Right kidney (tissue), 9 donors: ENCODE measurements at places on chromosomes 5 and 9.

GRCh38 chr5:112886975-112887374, 25.9 kb downstream of the SRP19 start:
- DNase-seq = no peak

GRCh38 chr9:29211580-29212396, 1638.5 kb upstream of the C9orf72 start:
- DNase-seq = peak; percentile 77

DNA sequence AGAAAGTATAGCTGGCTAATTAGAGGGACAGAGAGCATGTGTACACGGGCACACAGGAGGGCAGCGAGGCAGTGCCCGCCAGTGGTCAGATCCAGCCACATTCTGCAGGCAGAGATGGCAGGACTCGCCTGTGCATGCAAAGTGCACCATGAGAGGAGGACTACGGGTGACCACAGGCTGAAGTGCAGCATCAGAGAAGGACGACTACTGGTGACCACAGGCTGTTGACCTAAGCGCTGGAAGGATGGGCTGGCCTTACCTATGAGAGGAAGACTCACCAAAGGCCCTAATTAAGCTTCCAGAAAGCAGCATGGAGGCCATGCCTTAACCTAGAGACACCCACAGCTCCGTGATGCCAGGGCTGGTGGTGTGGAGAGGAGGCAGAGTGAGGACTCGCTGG, 54.2 kb upstream of the SLC25A51 start:
- DNase-seq = no peak

DNA sequence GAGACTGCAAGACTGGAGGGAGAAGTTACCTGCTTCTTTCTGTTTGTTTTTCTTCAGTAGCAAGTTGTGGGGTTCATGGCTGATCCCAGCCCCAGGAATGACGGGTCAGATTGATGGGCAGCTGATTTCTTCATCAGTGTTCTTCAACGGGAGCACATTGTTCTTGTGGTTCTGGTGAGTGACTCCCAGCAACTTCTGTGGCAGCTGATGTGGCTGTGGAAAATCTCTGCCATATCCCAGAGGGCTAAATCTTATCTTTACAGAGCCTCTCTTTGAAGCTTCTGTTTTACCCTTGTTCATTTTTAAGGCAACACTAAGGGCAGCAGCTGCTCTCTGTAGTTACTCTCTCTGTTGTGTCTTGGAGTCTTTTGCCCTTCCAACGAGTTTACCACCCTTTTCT, 710.3 kb downstream of the PRELID2 start:
- DNase-seq = no peak

- no peak for DNase-seq
Observed at GRCh38 chr5:89300426-89300970, 417.5 kb upstream of the MEF2C start.

- no peak for DNase-seq
Observed at GRCh38 chr5:19977099-19977498, 10.9 kb downstream of the CDH18 start.

GRCh38 chr5:50663636-50664035, 2.8 kb upstream of the PARP8 start:
- no peak for DNase-seq

GRCh38 chr5:91312698-91313097, 70.4 kb downstream of the ARRDC3 start:
- no peak for DNase-seq

DNA sequence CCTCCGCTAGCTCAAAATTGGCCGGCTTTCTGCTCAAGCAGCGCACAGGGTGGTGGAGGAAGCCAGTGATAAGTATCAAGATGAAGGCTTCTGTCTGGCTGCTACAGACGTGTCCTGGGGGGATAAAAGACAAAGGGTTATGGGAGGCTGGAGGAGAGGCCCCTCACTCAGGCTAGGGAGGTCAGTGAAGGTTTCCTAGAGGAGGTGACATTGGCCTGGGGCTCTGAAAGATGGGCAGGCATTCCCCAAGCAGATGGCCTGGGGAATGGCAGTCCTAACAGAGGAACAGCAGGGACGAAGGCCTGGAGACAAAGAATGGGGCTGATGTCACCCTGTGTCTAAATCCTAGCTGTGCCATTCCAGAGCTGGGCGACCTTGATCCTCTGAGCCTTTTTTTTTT, 32.3 kb downstream of the OLFML2A start:
- no peak for DNase-seq

GRCh38 chr5:124631874-124632550, 114.4 kb downstream of the ZNF608 start:
- DNase-seq = no peak

- no peak for DNase-seq
Observed at GRCh38 chr5:60504342-60504741, 195.6 kb downstream of the DEPDC1B start.

- no peak for DNase-seq
Observed at GRCh38 chr5:98942847-98943246, 14.0 kb upstream of the CHD1 start.

DNA sequence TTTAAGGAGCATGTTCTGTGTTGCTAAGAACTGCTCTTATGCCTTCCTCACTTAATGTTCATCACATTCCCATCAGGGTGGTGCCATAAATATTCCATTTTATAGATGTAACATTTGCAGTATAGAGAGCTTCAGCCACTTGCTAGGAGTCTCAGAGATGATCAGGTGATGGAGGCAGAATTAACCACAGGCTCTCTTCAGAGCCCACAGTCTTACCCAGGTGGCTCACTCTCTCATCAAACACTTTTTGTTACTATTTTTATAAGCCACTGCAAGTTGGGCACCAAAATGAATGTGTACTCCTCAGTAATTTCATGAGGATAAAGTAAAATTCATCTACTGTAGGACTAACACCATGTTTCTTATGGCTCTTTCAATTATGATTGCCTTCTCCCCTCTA, 491.5 kb upstream of the DAP start:
- no peak for DNase-seq

GRCh38 chr5:160938532-160938931, 86.5 kb upstream of the ATP10B start:
- DNase-seq = no peak

DNA sequence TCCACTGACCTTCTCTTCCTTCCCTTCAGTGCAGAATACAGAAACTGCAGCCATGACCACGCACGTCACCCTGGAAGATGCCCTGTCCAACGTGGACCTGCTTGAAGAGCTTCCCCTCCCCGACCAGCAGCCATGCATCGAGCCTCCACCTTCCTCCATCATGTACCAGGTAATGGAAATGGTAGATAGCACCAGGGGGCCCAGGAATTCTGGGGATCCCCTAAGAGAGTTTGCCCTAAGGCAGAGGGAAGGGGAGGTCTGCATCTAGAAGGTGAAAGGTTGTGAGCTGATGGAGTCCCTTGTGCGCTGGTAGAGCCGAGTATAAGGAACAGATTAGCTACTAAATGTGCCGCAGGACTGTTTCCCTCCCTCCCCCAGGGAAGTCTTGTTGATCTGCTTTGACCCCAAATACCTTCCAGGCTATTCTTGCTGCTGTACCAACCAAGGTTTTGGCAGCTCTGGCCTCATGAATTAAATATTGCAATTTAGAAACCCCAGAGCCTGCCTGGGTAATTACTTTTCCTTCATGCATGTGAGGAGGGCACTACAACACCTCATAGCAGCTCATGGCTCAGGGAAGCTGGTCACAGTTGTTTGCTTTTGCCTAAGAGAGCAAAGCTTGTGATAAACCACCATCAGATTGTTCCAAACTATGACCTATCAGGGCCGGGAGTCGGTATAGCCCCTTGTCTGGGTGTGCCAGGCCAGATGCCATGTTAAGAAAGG, 19.6 kb downstream of the CYFIP2 start:
- no peak for DNase-seq

DNA sequence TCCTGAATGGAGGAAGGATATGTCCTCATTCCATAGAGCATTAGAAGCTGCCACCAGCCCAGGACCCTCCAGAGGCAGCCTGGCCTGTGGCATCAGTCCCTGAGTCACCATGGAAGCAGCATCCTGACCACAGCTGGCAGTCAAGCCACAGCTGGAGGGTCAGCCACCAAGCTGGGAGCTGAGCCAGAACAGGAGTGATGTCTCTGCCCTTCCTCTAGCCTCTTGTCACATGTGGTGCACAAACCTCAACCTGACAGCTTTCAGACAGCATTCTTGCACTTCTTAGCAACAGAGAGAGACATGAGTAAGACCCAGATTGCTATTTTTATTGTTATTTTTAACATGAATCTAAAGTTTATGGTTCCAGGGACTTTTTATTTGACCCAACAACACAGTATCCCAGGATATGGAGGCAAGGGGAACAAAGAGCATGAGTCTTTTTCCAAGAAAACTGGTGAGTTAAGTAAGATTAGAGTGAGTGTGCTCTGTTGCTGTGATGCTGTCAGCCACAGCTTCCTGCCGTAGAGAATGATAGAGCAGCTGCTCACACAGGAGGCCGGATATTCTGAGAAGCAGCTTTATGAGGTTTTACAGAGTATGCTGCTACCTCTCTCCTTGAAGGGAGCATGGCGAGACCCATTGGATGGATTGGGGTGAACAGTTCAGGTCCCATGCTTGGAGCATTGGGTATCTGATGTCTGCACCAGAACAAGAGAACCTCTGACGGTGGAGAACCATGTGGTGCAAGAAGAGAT, 13.0 kb upstream of the CYFIP2 start:
- peak; percentile 10 for DNase-seq

DNA sequence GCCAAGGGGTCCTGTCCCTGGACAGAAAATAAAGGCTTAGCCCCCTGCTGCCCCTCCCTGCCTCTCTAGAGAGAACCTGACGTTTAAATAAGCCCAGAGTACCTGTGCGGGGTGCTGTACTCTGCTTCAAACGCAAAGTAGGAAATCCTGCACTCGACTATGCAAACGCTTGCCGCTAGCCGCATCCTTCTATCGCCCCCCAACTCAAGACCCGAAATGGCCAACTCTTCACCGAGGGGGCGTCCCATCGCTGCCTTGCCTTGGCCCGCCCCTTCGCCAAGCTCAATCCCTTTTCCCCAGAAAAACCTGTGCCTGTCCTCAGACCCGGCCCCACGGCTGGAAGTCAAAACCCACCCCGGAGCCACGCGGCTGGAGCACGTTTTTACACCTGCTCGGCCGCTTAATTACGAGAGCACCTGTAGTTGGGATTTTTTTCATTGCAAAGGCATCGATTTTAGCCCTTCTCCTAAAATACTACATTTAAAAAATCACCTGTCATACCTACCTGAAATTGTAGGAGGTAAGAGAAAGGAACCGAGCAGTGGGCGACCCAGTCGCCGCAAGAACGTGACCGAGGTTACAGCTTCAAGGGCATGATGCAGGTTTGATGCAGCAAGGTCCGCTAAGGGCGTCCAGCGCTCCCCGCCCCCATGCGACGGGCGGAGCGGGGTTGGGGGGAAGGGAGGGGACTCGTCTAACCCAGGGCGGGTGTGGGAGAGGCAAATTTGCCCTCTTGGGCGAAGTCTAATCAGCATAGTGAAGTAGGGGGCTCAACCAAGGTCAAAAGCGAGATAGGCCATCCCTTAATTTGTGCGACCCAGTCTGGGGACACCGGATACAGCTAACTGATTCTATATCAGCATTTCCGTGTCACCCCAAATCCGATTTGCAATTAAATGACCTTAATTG, 3.5 kb downstream of the ELAVL2 start:
- no peak for DNase-seq

- no peak for DNase-seq
Observed at GRCh38 chr5:54186912-54187445, 123.4 kb downstream of the ARL15 start.

GRCh38 chr5:62208218-62208852, 97.7 kb upstream of the KIF2A start:
- no peak for DNase-seq
